ENCODE measurements at places on chromosomes 2 and 18.

DNA sequence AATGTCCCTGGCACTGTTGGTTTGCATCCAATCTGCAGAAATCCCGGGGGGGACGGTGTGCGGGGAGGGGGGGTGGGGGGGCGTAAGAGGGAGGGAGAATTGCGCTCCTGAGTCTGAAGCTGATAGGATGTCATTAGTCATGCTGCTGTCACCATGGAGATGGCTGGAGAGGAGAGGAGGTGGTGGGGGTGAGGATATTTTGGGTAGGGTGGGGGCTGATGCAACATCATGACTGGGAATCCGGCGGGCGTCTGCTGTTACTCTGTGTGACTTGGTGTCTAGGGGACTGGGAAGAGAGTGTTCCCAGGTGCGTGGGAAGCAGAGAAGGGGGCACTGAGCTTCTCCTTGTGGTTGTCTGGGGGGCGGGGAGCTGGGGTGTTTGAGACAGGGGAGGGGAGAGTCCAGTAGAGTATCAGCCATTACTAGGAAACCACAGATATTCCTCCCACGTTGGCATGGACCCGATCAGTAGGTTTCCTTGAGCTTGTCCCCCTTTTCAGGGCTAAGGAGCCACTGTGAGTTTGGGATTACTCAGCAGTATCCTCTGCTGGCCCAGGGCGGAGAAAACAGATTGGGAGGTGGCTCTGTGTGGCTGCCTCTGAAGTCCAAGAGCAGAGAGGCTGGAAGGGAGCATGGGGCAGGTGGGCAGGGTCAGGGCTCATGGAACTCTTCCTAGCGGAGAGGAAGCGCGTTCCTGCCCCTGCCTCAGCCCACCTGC, 18.9 kb downstream of the TET3 start:
- no peak for DNase-seq

GRCh38 chr2:211144974-211145665, 588.7 kb downstream of the CPS1 start:
- DNase-seq: no peak

- DNase-seq: no peak
Measured at GRCh38 chr18:11305507-11305906, 156.1 kb upstream of the PIEZO2 start.

- no peak for DNase-seq
Measured at GRCh38 chr2:217979151-217979811, 23.5 kb downstream of the TNS1 start.

- no peak for DNase-seq
Measured at GRCh38 chr2:195094330-195094729, 562.7 kb upstream of the SLC39A10 start.

GRCh38 chr18:40653682-40654081, 1301.4 kb upstream of the PIK3C3 start:
- DNase-seq: no peak

- no peak for DNase-seq
Measured at GRCh38 chr2:202822411-202822810, 49.2 kb downstream of the ICA1L start.

DNA sequence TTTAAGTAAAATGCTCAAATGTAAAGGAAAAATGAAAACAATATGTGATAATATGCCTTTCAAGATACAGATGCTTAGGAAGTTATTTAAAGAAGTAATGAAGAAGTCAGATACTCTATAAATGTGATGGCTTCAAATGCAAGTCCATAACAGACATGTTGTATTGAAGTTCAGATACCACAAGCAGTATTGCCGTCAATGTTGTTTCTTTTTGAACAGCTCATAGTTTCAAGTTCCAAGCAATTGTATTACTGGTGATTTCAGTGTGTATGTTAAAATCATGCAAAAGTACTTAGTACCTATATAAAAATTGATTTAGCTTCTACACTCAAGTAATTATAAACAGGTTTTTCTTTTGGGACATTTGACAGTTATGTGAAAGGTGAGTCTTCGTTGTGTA, 24.9 kb downstream of the KCMF1 start:
- no peak for DNase-seq

GRCh38 chr2:64587561-64587960, 63.4 kb downstream of the AFTPH start:
- DNase-seq: no peak

DNA sequence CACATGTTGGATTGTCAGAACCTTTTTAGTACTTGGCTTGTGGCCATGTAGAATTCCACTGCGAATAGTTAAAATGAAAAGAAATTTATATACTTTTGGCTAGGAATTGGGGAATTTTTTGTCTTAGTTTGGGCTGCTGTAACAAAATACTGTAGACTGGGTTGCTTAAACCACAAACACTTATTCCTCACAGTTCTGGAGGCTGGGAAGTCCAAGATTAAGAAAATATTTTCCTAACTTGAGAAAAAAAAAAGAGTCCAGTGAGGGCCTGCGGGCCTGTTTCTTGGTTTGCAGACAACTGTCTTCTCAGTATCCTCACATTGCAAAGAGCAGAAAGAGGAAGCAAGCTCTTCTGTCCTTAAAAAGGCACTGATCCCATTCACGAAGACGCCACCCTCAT, 81.9 kb downstream of the CD226 start:
- no peak for DNase-seq

DNA sequence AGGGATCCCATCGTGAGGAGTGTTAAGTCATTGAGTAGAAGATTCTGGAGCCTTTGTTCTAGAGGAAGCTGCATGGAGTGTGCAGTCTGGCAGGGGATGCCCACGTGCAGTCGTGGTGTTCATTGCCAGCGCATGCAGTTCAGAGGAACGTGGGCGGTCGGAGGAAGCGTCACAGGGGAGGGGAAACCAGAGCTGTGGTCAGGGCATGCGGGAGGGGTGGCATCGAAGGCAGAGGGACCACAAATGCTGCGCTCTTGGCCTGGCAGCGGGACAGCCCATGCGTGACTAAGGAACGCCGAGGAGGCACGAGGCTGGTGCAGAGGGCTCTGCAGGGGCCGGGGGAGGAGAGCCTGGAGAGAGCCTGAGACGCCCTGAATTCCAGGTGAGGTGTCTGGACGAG, 141.1 kb downstream of the KLHL29 start:
- no peak for DNase-seq

DNA sequence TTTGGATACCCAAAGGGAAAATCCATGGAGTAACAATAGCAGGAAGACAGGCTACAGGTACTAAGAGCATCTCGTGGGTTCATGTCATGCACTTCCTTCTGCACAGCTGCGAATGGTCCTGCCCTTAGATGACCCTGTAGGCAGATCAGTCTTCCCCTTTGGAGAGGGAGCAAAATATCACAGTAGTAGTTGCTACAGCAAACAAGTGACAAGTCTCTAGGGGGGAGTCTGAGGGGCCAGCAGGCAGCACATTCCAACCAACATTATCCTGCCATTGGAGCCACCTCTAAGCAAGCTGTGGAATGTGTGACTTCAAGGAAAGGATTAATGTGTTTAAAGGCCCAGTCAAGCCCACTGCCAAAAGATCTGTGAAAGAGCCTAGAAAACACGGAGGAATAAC, 273.2 kb upstream of the PARD3B start:
- no peak for DNase-seq

- peak; percentile 31 for DNase-seq
Measured at GRCh38 chr2:9207641-9208311, 1.2 kb downstream of the ASAP2 start.

DNA sequence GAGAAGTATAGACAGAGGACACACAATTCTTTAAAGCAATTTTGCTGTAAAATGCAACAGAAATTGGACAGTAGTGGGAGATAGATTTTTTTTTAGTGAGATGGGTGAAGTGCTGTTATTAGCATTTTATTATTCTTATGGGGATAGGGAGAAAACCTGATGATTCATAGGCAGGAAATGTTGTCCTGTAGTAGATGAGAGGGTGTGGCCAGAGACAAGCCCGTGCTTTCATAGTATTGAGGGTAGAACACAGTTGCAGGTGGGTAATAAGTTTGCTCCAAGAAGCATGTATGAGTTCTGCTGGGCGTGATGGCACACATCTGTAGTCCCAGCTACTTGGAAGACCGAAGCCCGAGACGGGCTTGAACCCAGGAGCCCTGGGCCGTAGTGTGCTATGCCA, 128.3 kb upstream of the ARHGAP28 start:
- no peak for DNase-seq

- DNase-seq: no peak
Measured at GRCh38 chr2:53516650-53517049, 251.0 kb upstream of the CHAC2 start.

DNA sequence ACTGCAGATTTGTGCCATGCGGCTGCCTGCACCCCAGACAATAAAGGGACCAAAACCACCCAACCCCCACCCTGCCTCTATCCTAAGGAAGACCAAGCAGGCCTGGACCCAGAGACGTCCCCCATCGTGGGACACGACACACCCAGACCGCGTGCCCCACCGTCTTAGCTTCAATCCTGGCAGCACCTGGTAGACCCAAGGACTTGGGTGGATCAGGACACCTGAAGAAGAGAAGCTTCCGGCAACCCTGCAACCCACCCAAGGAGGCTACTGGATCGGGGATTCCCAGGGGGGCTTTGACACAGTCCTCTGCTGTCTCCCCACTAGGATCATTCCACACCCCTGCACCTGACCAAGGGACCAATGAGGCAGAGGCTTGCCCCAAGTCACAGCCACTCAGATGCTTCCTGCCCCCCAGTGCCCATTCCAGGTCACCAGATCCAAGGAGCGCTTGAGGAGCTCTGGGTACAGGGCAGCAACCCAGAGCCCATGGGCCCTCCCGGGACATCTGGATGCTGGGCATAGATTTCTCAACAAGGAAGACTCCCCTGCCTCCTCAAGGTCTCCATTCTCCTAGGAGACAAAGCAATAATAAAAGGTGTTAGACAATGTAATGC, 3.6 kb downstream of the ALPI start:
- no peak for DNase-seq

DNA sequence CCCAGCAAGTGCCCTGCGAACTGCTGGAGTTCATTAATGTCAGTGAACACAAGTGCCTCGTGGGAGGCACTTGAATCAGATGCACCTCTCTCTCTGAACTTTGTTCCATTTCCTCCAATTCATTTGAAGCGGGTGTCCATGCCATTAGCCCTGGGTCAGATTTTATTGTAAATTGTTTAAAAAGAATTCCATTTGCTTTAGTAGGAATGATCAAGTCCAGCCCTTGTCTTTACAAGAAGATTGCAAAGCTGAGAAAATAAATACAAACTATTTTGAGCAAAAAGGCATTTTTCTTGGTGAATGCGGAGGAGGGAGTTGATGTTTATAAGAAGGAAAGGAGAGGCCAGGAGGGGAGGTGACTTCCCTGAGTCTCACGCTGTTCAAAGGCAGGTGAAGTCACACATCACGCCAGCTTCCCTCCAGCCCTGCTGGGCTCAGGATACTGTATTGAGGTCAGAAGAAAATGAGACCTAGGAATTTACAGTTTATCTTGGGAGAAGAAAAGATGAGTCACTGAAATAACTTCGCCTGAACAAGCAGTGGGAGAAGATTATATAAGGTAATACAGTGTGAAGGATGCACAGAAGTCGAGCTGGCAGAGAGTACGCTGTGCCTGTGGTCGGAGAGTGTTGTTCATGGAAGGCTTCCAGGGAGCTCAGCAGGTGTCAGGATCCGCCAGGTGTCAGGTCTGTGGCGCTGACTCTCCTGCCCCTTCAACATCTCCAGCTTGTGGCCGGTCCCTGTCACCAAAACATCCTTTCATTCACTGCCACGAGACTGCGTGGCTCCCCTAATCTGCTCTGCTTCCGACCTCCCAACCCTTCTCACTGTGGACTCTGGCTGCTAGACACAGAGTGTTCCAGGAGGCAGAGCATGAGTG, 36.5 kb downstream of the EFR3B start:
- DNase-seq: no peak

DNA sequence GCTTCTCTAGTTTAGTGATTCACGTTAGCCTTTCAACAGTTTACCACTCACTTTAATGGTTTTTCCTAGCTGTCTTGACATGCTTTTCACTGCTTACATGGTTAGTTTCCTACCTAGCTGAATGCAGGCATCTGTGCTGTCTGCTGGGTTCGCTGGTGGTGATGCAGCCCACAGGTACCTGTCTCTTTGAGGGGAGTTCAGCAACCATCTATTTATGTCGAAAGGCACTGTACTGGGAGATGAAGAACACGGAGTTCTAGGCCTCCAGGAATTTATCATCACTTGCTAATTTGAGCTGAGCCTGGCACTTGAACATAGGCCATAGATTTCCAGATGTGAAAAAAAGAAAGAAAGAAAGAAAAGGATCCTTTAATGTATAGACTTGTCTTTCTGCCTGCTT, 148.5 kb downstream of the NEDD4L start:
- DNase-seq: no peak

GRCh38 chr2:23617811-23618215, 232.8 kb downstream of the KLHL29 start:
- DNase-seq: no peak

GRCh38 chr18:24181806-24182205, 42.9 kb downstream of the CABYR start:
- no peak for DNase-seq

DNA sequence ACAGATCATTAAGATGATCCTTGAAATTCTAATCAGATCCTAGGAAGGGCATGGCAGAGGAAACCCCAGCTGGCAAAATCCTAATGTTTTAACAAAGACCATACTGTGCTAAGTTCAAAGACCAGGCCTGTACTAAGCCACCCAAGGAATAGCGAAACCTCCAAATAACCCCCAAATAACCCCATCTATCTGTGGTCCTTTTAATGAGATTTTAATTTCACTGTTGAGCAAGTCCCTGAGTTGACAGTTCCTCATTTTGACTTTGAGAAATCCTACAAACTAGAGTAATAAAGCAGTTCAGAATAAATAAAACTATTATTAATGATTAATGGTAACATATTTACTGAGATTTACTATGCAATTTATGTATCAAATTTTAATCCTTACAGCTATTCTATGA, 259.8 kb downstream of the STK39 start:
- DNase-seq: no peak

DNA sequence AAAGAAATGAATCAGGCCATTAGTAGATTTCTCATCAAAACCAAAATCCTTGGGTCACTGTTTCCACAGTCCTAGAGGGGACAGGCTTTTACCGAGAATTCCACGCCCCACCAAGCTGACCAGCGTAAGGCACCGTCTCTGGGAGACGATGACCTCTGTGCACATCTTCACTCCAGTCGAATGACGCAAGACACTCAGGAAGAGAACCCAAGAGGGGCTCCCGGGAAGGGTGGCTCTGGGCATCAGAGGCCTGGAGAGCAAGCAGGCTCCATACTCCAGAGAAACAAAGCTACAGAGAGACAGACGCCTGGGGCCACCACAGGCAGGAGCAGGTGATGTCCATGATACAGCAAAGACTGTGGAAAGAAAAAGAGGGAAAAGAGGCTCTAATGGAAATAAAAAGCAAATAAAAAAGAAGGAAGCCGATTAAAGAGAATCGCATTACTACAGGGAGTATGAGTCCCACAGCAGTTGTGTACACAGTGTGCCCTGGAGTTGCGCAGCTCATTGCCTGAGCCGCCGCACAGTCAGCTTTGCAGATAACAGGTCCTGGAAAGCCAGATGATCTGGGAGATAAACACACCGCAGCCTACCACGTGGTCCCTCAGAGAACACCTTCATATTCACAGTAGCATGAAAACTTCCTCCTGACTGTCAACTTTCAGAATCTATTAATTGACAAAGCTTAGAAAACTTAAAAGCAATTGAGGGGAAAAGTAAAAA, 572.7 kb upstream of the SALL3 start:
- no peak for DNase-seq

DNA sequence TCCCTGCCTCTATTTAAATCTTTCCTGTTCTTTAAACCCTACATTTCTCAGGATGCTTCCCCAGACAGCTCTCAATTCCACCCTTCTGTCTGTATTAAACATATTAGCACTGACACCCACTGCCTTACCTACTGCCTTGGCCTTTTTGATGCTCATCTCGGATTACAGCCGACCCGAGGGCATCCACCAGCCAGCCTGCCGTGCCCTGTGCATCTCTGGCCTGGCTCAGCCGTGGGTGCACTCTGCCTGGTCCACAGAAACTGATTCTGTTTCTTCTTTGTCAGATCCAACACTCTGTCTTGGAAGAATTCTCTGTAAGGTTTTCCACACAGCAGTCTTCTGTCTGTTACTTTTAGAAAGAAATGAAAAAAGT, 27.2 kb downstream of the TANC1 start:
- no peak for DNase-seq

Data from GM10248 (cell line).